ENCODE measurements at places on chromosomes 2 and 18. TPM values are rescaled to one million over a fixed set of nuclear protein-coding genes. Genes with fewer than 3 reads are reported as not detected.

GRCh38 chr2:203692031-203692710 is 14.3 kb upstream of the CD28 start:
- no peak overlapping the region for H3K4me3 ChIP-seq
- H3K27ac ChIP-seq = no peak overlapping the region
- peak; percentile 71 for DNase-seq
- peaks cover 10% of the 10 kb centered on the region for H3K4me1 ChIP-seq
- no peaks in the 10 kb centered on the region for H3K27me3 ChIP-seq
- H3K36me3 ChIP-seq = no peaks in the 10 kb centered on the region

DNA sequence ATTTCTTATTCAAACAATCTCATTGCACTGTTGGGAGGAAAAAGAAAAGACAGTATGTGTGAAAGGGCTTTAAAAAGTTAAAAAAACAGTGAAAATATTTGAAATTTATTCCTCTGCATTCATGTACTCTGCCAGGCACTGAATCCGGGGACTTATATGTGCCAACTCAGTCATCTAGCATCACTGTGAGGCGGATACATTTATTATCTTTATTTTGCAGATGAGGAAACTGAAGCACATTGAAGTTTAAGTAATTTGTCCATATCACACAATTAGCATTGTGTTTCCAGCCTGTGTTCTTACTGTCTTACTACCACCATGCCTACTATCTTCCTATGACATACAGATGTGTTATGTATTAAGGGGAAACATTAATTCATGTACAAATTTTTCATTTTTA is 1.8 kb downstream of the LCLAT1 start:
- peak overlapping the region; percentile 9 for H3K4me3 ChIP-seq
- H3K36me3 ChIP-seq = no peaks in the 10 kb centered on the region
- H3K27me3 ChIP-seq = no peaks in the 10 kb centered on the region
- H3K27ac ChIP-seq = no peak overlapping the region
- peaks cover 5% of the 10 kb centered on the region for H3K4me1 ChIP-seq

DNA sequence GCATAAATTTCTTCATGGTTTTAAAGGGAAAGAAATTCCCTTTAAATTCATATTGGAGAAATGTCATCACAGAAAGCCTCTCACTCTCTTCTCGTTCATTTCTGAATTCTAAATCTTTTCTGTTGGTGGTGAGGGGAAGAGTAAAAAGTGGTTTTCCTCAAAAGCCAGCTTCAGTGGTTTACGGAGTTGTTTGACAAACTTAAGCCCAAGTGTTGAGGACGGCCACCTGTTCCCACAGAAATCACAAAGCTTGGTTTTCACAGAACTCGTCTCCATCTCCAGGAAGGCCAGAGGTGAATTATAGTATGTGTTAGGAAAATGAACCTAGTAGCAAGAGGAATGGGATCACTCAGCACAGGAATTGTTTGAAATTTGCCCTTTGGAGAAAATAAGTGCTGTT is 316.2 kb downstream of the PDE11A start:
- no peaks in the 10 kb centered on the region for H3K4me1 ChIP-seq
- H3K36me3 ChIP-seq = no peaks in the 10 kb centered on the region
- no peak overlapping the region for H3K27ac ChIP-seq
- no peak for DNase-seq
- no peak overlapping the region for H3K4me3 ChIP-seq

DNA sequence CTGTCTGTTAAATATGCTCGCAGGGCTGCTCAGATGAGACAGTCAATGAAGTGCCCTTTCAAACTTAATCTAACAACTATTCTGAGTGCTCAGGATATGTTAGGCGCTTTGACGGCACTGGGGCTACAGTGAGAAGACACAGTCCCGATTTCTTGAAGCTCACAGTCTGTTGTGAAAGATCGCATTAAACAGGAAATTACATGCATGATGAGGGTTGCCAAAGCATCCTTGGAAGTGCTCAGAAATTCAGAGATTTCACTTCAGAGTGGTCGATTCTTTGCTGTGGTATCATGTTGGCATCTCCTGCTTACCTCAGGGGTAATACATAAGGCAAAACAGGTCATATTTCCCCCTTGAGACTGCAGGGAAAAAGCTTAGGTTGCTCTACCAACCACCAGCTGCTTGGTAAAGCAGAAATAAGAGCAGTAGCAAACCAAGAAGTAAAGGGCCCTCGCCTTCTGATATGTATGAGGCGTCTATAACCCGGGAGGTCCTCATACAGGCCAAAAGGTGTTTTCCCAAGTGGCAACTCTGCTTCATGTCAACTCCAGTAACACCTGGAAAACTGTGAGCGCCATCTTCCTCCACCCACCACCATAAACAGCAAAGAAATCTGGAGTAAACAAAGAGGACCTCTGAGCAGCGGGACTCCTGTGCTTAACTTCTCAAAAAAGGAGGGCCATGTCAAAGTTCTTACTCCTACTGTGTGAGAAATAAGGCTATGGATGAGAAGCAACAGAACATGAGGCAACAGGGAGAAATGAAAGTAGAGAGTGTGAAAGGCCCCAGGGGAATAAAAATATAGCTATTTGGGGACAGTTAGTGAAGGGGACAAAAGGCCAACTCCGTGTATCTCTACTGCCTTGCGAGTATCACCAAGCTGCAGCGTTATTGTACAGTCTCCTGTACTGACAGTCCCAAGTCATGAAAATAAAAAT is 79.3 kb downstream of the CLHC1 start:
- DNase-seq = no peak
- H3K27me3 ChIP-seq = no peaks in the 10 kb centered on the region
- H3K4me3 ChIP-seq = no peak overlapping the region
- H3K27ac ChIP-seq = no peak overlapping the region

GRCh38 chr18:74342416-74343043 is 26.9 kb downstream of the C18orf63 start:
- no peak overlapping the region for H3K27ac ChIP-seq
- no peak overlapping the region for H3K4me3 ChIP-seq
- H3K4me1 ChIP-seq = no peaks in the 10 kb centered on the region

GRCh38 chr18:9708057-9708433 is at the start of gene RAB31:
RAB31 (plus strand) TSS chr18:9708301; CDS start chr18:9708406, 105 bp downstream.
- peaks cover 9% of the 10 kb centered on the region for H3K4me1 ChIP-seq
- peak within 1 kb of the TSS; percentile 65 for H3K27ac ChIP-seq
- H3K27me3 ChIP-seq = no peaks in the 10 kb centered on the region
- H3K4me3 ChIP-seq = peak within 1 kb of the TSS; percentile 79

GRCh38 chr2:180577567-180577966 is 402.8 kb upstream of the UBE2E3 start:
- no peaks in the 10 kb centered on the region for H3K4me1 ChIP-seq
- no peak overlapping the region for H3K4me3 ChIP-seq
- no peak overlapping the region for H3K27ac ChIP-seq
- H3K36me3 ChIP-seq = no peaks in the 10 kb centered on the region
- DNase-seq = no peak
- H3K27me3 ChIP-seq = no peaks in the 10 kb centered on the region

DNA sequence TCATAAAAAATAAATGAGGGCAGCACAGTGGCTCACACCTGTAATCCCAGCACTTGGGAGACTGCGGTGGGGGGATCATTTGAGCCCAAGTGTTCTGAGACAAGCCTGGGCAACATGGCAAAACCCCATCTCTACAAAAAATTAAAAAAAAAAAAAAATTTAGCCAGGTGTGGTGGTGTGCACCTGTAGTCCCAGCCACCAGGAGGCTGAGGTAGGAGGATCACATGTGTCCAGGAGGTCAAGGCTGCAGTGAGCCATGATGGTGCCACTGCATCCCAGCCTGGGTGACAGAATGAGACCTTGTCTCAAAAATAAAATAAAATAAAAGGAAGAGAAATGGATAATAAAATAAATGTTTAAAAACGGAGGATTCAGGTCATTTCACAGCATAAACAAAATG is 113.5 kb downstream of the ATAD2B start:
- H3K27ac ChIP-seq = no peak overlapping the region
- no peaks in the 10 kb centered on the region for H3K36me3 ChIP-seq
- H3K4me3 ChIP-seq = no peak overlapping the region
- no peaks in the 10 kb centered on the region for H3K4me1 ChIP-seq

- no peaks in the 10 kb centered on the region for H3K4me1 ChIP-seq
- no peak overlapping the region for H3K4me3 ChIP-seq
- H3K27ac ChIP-seq = no peak overlapping the region
- no peaks in the 10 kb centered on the region for H3K36me3 ChIP-seq
- peaks cover 6% of the 10 kb centered on the region for H3K27me3 ChIP-seq
These were observed 87.3 kb upstream of the ATG16L1 start for GRCh38 chr2:233164128-233164635.

GRCh38 chr2:162490761-162491470 is 147.0 kb downstream of the GCA start:
- H3K27ac ChIP-seq = no peak overlapping the region
- H3K36me3 ChIP-seq = no peaks in the 10 kb centered on the region
- no peak for DNase-seq
- no peaks in the 10 kb centered on the region for H3K4me1 ChIP-seq
- no peaks in the 10 kb centered on the region for H3K27me3 ChIP-seq

GRCh38 chr2:45852450-45853150 is 201.1 kb downstream of the PRKCE start:
- H3K27me3 ChIP-seq = no peaks in the 10 kb centered on the region
- no peaks in the 10 kb centered on the region for H3K36me3 ChIP-seq
- no peaks in the 10 kb centered on the region for H3K4me1 ChIP-seq
- H3K4me3 ChIP-seq = no peak overlapping the region
- H3K27ac ChIP-seq = no peak overlapping the region
- no peak for DNase-seq

GRCh38 chr2:115412501-115412900 is 970.1 kb downstream of the DPP10 start:
- no peak overlapping the region for H3K4me3 ChIP-seq
- H3K4me1 ChIP-seq = no peaks in the 10 kb centered on the region
- H3K27ac ChIP-seq = no peak overlapping the region
- peak; percentile 1 for DNase-seq
- H3K36me3 ChIP-seq = no peaks in the 10 kb centered on the region
- no peaks in the 10 kb centered on the region for H3K27me3 ChIP-seq

DNA sequence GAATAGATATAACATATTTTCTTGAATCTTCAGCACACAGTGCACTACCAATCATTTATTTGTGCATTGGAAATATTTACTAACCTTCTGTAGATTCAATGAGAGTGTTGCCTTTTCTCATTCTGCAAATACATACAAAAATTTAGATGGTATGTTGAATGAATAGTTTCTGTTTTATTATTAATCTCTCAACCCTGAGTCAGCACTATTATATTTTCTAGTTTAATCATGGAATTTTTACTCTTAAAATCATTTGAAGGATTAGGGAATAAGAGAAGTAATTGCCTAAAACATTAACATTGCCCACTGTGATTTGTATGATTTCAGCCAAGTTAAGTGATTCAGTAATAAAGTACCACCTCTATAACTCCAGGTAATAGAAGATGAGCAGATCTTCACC is 370.2 kb upstream of the CDH7 start:
- H3K4me3 ChIP-seq = no peak overlapping the region
- H3K36me3 ChIP-seq = no peaks in the 10 kb centered on the region
- H3K4me1 ChIP-seq = no peaks in the 10 kb centered on the region
- no peak overlapping the region for H3K27ac ChIP-seq
- DNase-seq = no peak

DNA sequence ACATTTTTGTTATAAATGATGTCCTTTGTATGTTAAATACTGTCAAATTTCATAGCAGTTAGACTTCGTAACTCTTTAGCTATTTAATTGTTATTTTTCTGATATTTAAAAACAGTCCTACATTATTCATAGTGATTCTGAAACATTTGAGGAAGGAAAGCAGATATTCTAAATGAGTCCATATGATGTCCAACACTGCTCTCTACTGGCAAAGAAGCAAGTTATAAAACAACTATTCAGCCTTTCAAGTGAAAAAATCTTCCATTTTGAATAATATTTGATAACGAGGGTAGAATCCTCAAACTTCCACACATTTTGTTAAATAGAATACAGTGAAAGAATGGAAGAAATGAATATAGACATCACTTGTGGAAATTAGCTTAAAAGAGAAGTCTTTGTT is 220.8 kb downstream of the GULP1 start:
- H3K27me3 ChIP-seq = no peaks in the 10 kb centered on the region
- peak; percentile 83 for DNase-seq
- H3K36me3 ChIP-seq = no peaks in the 10 kb centered on the region

GRCh38 chr2:173240083-173240482 is 114.6 kb upstream of the CDCA7 start:
- no peak for DNase-seq
- no peaks in the 10 kb centered on the region for H3K27me3 ChIP-seq
- peaks cover 1% of the 10 kb centered on the region for H3K36me3 ChIP-seq
- no peak overlapping the region for H3K4me3 ChIP-seq
- H3K4me1 ChIP-seq = no peaks in the 10 kb centered on the region

GRCh38 chr2:205411558-205411957 is 270.7 kb upstream of the NRP2 start:
- no peaks in the 10 kb centered on the region for H3K27me3 ChIP-seq
- peaks cover 9% of the 10 kb centered on the region for H3K4me1 ChIP-seq
- peak; percentile 31 for DNase-seq
- H3K27ac ChIP-seq = no peak overlapping the region

- H3K36me3 ChIP-seq = no peaks in the 10 kb centered on the region
- DNase-seq = no peak
- no peak overlapping the region for H3K27ac ChIP-seq
These were observed 494.7 kb downstream of the ARHGAP15 start for GRCh38 chr2:143623909-143624260.

DNA sequence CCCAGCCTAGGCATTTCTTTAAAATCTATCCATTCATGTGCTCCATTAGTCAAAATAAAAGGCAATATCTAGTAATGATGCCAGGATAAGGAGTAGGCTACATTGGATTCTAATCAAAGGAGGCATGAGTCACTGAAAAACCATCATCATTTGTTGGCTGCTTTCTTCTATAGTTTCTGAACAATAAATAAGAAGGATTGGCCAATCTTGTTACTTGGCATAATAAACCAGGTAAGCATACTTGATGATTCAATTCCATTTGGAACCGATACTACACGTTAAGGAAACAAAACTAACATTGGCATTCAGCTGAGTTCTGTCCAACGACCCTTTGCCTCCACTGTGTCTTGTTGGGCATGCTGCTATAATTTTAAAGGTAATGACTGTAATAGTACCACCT is 27.2 kb downstream of the ATP8B1 start:
- no peak overlapping the region for H3K4me3 ChIP-seq
- H3K27ac ChIP-seq = no peak overlapping the region
- H3K27me3 ChIP-seq = no peaks in the 10 kb centered on the region
- H3K4me1 ChIP-seq = peaks cover 19% of the 10 kb centered on the region
- DNase-seq = peak; percentile 66
- H3K36me3 ChIP-seq = no peaks in the 10 kb centered on the region

Gene IL1R2
- 1.0 TPM for total RNA-seq

Gene ARHGEF33
- total RNA-seq = 0.50 TPM

Gene KCNIP3
- 1.7 TPM for total RNA-seq

Gene GCG
- total RNA-seq = not detected

Gene PDE1A
- total RNA-seq = 6.7 TPM

Gene NGEF
- under 0.01 TPM for total RNA-seq

Gene SPP2
- total RNA-seq = not detected

Gene CABYR
- total RNA-seq = 5.6 TPM

Measured in fibroblast of lung (primary cell).